ENCODE measurements at places on chromosomes 12 and 14. TPM values are rescaled to one million over a fixed set of nuclear protein-coding genes. Genes with fewer than 3 reads are reported as not detected.

The PLCZ1 gene
- total RNA-seq, result 0.59 TPM

The OLR1 gene
- total RNA-seq, result 0.60 TPM

The ESR2 gene
- 1.3 TPM for total RNA-seq

The TDRD9 gene
- 3.5 TPM for total RNA-seq

The CLEC9A gene
- total RNA-seq, result not detected

Measured in left cardiac atrium (tissue), 4 donors.